Naive thymus-derived CD8-positive, alpha-beta T cell (primary cell): ENCODE measurements at places on chromosomes 7 and 10. TPM values are rescaled to one million over a fixed set of nuclear protein-coding genes. Genes with fewer than 3 reads are reported as not detected.

MAGI2 gene
- polyA plus RNA-seq, result 0.02 TPM

PALD1 gene
- polyA plus RNA-seq, result not detected

XRCC2 gene
- 0.11 TPM for polyA plus RNA-seq

GRCh38 chr10:31657434-31657872 lies 271.2 kb downstream of the ARHGAP12 start:
- no peaks in the 10 kb centered on the region for H3K36me3 ChIP-seq
- H3K4me3 ChIP-seq, result no peak overlapping the region
- no peaks in the 10 kb centered on the region for H3K27me3 ChIP-seq
- DNase-seq, result no peak
- no peaks in the 10 kb centered on the region for H3K4me1 ChIP-seq
- H3K27ac ChIP-seq, result no peak overlapping the region

DNA sequence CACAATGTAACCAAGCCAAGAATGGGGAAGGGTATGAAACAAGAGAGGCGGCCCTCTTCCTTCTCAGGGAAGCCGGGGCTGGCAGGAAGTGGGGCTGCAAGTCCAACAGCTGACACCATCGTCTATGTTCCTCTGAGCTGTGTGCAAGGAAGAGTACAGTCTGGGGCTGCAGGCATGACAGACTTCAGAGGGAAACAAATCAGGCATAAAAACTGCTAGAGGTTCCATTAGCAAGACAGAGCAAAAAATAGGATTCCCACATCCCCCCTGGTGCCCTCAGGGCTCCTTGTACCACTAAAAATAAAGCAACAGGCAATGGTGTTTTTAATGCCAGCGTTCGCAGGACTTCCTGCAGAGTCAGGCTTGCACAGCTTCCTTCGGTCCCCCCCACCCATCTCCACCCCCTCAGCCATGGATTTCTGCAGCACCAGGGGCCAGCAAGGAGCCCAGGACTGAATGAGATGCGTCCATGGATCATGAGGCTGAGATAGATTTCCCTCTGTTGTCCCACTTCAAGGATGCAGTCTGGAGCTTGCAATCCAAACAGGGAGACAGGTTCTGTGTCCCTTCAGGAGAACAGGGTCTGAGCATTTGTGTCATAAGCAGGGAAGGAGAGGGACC lies 34.6 kb downstream of the KCNMA1 start:
- DNase-seq, result no peak
- peak overlapping the region; percentile 61 for H3K4me3 ChIP-seq
- H3K27ac ChIP-seq, result no peak overlapping the region
- peaks cover 22% of the 10 kb centered on the region for H3K4me1 ChIP-seq
- H3K36me3 ChIP-seq, result no peaks in the 10 kb centered on the region

DNA sequence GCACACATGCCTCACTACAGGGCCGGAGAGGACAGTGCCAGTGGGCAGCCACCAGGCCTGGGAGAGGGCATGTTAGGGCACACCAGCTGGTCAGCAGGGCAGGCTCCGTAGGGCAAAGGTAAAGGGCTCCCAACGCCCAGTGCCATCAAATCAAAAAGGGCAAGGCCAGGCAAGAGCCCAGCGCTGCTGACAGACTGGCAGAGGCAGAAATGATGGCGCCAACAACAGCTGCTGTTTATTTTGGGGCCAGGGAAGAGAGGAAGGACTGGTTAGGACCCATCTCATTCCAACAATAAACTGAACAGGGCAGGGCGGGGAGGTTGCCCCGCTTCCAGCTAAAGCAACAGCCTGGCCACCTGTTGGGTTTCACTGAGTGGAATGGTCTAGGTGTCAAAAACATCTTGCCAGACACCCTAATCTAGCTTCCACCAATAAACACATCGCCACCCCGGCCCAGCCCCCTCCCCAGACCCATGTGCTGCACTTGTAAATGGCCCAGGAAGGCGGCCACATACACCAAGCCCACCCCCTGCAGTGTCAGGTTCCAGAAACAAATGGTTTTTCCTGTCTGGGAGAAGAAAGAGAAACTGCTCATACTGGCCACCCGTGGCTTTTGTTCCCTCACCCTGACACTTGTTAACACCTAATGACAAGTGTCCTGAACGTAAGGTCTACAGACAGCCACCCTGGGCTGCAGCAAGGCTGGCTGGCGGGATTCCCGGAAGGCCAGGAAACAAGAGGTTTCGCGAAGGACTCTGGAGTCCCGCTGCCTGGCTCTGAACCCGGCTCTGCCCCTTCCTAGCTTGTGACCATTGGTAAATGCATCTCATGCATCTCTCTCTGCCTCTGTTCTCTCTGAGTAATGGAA lies 15.3 kb downstream of the SH3PXD2A start:
- H3K4me1 ChIP-seq, result peaks cover 2% of the 10 kb centered on the region
- no peak overlapping the region for H3K4me3 ChIP-seq
- no peak for DNase-seq
- H3K27me3 ChIP-seq, result no peaks in the 10 kb centered on the region

GRCh38 chr7:18518555-18518954 lies 23.0 kb downstream of the HDAC9 start:
- H3K27ac ChIP-seq, result no peak overlapping the region
- no peaks in the 10 kb centered on the region for H3K36me3 ChIP-seq
- H3K27me3 ChIP-seq, result no peaks in the 10 kb centered on the region
- no peak for DNase-seq
- no peak overlapping the region for H3K4me3 ChIP-seq

GRCh38 chr10:124520558-124521428 lies 59.2 kb downstream of the LHPP start:
- peaks cover 28% of the 10 kb centered on the region for H3K36me3 ChIP-seq
- DNase-seq, result no peak
- no peak overlapping the region for H3K27ac ChIP-seq
- no peaks in the 10 kb centered on the region for H3K27me3 ChIP-seq
- H3K4me3 ChIP-seq, result no peak overlapping the region
- no peaks in the 10 kb centered on the region for H3K4me1 ChIP-seq

DNA sequence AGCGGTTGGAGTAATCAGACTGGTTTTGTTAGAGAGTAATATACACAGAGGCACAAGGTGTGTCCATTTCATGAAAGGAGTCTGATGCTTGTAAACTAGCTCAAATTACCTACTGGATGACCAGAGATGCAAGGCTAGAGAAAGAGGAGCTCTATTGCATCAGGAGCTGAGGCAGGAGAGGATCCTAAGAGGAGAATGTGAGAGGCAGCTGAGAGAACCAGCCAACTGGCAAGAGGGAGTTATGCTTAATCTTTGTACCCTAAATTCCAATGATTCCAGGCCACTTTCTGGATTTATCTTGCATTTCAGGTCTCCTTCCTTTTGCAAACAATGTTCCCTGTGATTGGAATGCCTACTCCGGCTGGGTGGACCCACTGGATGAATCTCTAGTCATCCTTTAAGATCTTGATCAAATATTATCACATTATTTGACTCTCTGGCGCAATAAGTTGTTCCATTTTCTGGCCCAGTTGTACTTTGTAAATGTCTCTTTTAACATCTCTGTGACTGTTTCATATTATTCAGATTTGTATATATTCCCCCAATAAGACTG lies 57.5 kb upstream of the PTPN12 start:
- peaks cover 1% of the 10 kb centered on the region for H3K27me3 ChIP-seq
- peaks cover 11% of the 10 kb centered on the region for H3K4me1 ChIP-seq
- no peak overlapping the region for H3K27ac ChIP-seq
- H3K4me3 ChIP-seq, result no peak overlapping the region
- no peaks in the 10 kb centered on the region for H3K36me3 ChIP-seq

GRCh38 chr7:101614939-101615302 lies 14.2 kb downstream of the MYL10 start:
- DNase-seq, result no peak
- peaks cover 26% of the 10 kb centered on the region for H3K27me3 ChIP-seq
- no peaks in the 10 kb centered on the region for H3K36me3 ChIP-seq
- no peak overlapping the region for H3K4me3 ChIP-seq
- no peak overlapping the region for H3K27ac ChIP-seq
- H3K4me1 ChIP-seq, result no peaks in the 10 kb centered on the region

GRCh38 chr10:71478173-71478572 lies 81.5 kb downstream of the CDH23 start:
- H3K27ac ChIP-seq, result no peak overlapping the region
- H3K36me3 ChIP-seq, result no peaks in the 10 kb centered on the region
- no peak overlapping the region for H3K4me3 ChIP-seq
- DNase-seq, result no peak

- no peaks in the 10 kb centered on the region for H3K27me3 ChIP-seq
- H3K4me3 ChIP-seq, result peak overlapping the region; percentile 98
- no peaks in the 10 kb centered on the region for H3K36me3 ChIP-seq
- peaks cover 66% of the 10 kb centered on the region for H3K4me1 ChIP-seq
- no peak overlapping the region for H3K27ac ChIP-seq
Measured at GRCh38 chr7:30286749-30287148, 2.4 kb downstream of the ZNRF2 start.

DNA sequence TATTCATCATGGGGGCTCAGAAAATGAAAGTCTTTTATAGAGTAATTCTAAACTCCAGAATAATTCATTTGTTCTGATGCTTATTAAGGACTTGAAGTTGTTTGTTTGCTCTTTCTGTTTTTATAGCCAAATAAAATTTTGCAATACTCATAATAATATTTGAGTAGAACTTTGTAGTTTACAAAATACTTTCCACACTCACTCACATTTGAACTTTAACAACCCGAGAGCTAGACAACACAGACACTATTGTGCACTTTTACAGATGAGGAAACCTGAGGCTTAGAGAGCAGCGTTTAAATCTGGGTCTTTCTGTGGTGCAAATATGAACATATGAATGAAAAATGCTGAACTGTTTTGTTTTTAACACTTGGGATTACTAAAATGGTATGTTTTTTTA lies 126.8 kb downstream of the KAT6B start:
- peaks cover 54% of the 10 kb centered on the region for H3K4me1 ChIP-seq
- H3K27me3 ChIP-seq, result no peaks in the 10 kb centered on the region
- H3K36me3 ChIP-seq, result no peaks in the 10 kb centered on the region
- peak overlapping the region; percentile 9 for H3K27ac ChIP-seq
- no peak overlapping the region for H3K4me3 ChIP-seq

- H3K4me3 ChIP-seq, result no peak overlapping the region
- no peaks in the 10 kb centered on the region for H3K36me3 ChIP-seq
- DNase-seq, result no peak
- no peaks in the 10 kb centered on the region for H3K4me1 ChIP-seq
Measured at GRCh38 chr7:142228537-142229104, 29.2 kb downstream of the PRSS58 start.

DNA sequence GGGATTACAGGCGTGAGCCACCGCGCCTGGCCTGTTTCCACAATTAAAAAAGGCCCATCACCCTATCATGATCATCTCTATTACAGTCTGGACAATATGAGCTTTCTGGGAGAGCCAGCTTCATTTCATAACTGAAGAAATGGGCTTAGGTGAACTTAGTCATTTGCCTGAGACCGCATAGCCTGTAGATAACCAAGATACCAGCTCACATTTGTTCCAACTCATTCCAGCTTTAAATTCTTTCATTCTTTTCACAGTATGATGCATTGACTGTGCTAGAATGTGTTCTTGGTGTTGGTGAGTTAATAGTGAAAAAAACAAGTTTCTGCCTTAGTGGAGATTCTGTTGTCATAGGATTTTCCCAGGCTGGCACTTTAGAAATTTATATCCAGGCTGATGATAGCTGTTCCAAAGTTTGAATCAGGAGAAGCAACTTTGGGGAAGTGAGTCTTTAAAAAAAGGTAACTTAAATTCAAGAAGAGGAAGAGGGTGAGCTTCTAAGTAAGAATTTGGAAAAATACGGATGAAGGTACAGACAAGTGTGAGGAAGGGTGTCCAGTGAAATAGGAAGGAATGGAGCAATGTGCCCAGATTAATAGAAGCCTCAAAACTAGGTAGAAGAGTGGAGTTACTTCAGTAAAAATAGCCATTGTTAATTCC lies 2.1 kb upstream of the H2AZ2 start:
- DNase-seq, result no peak
- H3K27me3 ChIP-seq, result peaks cover 3% of the 10 kb centered on the region
- no peaks in the 10 kb centered on the region for H3K36me3 ChIP-seq
- peak overlapping the region; percentile 96 for H3K4me3 ChIP-seq

DNA sequence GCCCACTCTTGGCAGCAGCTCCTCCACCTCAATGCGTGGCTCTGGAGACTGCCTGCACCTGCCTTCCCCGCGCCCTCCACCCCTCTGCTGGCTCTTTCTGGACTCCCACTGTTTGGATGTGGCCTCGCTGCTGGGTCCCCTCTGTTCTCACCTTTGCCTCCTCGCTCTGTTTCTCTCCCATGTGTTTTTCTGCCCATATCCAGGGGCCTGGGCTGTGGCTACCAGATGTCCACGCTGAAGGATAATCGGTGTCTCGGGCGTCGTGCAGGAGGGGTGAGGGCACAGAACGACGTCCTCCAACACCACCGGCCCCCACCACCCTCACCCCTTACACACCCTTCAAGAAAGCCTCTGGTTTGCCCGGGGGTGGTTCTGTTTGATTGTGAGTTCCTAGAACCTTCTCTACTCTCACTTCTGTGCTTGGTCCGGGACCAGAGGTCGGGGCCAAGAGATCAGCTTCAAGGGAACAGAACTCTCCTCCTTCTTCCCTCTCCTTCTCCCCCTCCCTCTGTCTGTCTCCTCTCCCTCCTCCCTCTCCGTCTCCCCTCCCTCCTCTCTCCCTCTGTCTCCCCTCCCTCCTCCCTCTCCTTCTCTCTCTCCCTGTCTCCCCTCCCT lies 31.7 kb downstream of the AP5Z1 start:
- no peaks in the 10 kb centered on the region for H3K27me3 ChIP-seq
- no peaks in the 10 kb centered on the region for H3K36me3 ChIP-seq
- H3K4me1 ChIP-seq, result peaks cover 19% of the 10 kb centered on the region
- no peak overlapping the region for H3K27ac ChIP-seq

- DNase-seq, result no peak
- peaks cover 67% of the 10 kb centered on the region for H3K4me1 ChIP-seq
- no peaks in the 10 kb centered on the region for H3K27me3 ChIP-seq
- H3K27ac ChIP-seq, result peak overlapping the region; percentile 41
Measured at GRCh38 chr10:80509403-80510161, 28.1 kb upstream of the SH2D4B start.

GRCh38 chr10:24305551-24306506 lies 96.9 kb downstream of the KIAA1217 start:
- H3K4me1 ChIP-seq, result no peaks in the 10 kb centered on the region
- no peak overlapping the region for H3K4me3 ChIP-seq
- H3K27me3 ChIP-seq, result peaks cover 5% of the 10 kb centered on the region

- H3K4me1 ChIP-seq, result no peaks in the 10 kb centered on the region
- no peak for DNase-seq
- H3K27ac ChIP-seq, result no peak overlapping the region
- H3K27me3 ChIP-seq, result peaks cover 42% of the 10 kb centered on the region
- no peak overlapping the region for H3K4me3 ChIP-seq
Measured at GRCh38 chr10:526651-527312, 162.7 kb downstream of the DIP2C start.

- peaks cover 23% of the 10 kb centered on the region for H3K36me3 ChIP-seq
- H3K4me3 ChIP-seq, result no peak overlapping the region
- H3K27me3 ChIP-seq, result no peaks in the 10 kb centered on the region
- no peak for DNase-seq
- no peak overlapping the region for H3K27ac ChIP-seq
Measured at GRCh38 chr10:124578231-124579010, 116.8 kb downstream of the LHPP start.

DNA sequence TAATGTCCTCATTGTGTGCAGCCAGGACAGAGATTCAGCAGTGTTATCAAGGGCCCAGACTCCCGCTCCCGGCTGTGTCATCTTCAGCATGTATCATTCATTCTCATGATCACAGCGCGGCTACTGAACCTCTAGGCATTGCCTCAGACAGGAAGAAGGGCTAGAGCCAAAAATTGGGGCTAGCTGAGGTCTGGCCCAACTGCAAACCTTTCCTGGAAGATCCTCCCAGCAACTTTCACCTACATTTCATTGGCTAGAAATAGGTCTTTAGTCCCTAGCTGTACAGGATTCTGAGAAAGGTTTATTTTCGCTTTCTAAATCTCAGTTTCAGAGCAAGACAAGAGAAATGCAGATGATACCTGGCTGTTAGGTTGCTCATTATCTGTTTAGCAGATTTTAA lies 81.9 kb downstream of the CREM start:
- no peaks in the 10 kb centered on the region for H3K27me3 ChIP-seq
- H3K4me1 ChIP-seq, result peaks cover 18% of the 10 kb centered on the region
- H3K27ac ChIP-seq, result peak overlapping the region; percentile 20
- no peak for DNase-seq
